ENCODE measurements at places on chromosomes 6 and 20. TPM values are rescaled to one million over a fixed set of nuclear protein-coding genes. Genes with fewer than 3 reads are reported as not detected.
A peak's percentile ranks its signal among the peaks of the same experiment; 100 is the strongest.

- H3K27ac ChIP-seq, result no peak overlapping the region
- no peaks in the 10 kb centered on the region for H3K36me3 ChIP-seq
- H3K27me3 ChIP-seq, result no peaks in the 10 kb centered on the region
- no peaks in the 10 kb centered on the region for H3K4me1 ChIP-seq
Observed at GRCh38 chr20:57231161-57231560, 35.3 kb downstream of the BMP7 start.

LZTS3 gene
- 7.6 TPM for total RNA-seq

- no peaks in the 10 kb centered on the region for H3K36me3 ChIP-seq
- no peak overlapping the region for H3K27ac ChIP-seq
- peaks cover 9% of the 10 kb centered on the region for H3K27me3 ChIP-seq
- no peak for DNase-seq
Observed at GRCh38 chr6:168225471-168225911, 94.1 kb downstream of the DACT2 start.

- peak overlapping the region; percentile 81 for H3K4me3 ChIP-seq
- peak overlapping the region; percentile 99 for H3K27ac ChIP-seq
- H3K36me3 ChIP-seq, result peaks cover 17% of the 10 kb centered on the region
- no peaks in the 10 kb centered on the region for H3K27me3 ChIP-seq
Observed at GRCh38 chr6:26123947-26124780, 36.9 kb downstream of the HFE start.

TMEM200A gene
- not detected for total RNA-seq

POM121L2 gene
- not detected for total RNA-seq

KIF6 gene
- 0.77 TPM for total RNA-seq

DNA sequence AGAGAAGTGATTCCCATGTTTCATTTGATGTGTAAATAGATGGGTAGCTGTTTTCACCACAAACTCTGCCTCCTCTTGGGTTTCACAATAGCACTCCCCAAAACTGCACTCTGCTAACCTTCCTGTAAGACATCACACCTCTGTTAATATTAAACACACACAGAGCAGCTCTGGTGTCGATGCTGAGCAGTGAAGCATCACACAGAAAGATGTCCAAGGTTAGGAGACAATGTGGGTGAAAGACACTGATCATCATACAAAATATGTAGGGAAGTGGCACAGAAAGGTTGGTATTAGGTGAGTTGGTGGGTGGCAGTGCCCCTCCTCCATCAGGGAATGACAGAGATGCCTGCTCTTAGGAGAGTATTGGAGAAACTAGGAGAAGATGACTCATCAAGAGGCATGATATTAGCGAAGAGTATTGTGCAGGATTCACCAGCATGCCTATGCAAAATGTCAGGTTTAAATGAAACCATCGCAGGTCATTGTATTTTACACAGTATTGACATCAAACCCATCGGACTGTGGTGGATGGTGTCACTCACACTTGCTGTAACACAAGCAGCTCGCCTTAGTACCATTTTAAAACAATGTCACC lies 199.7 kb downstream of the TBXT start:
- no peaks in the 10 kb centered on the region for H3K4me1 ChIP-seq
- no peak overlapping the region for H3K4me3 ChIP-seq
- no peak overlapping the region for H3K27ac ChIP-seq
- no peaks in the 10 kb centered on the region for H3K36me3 ChIP-seq

DNA sequence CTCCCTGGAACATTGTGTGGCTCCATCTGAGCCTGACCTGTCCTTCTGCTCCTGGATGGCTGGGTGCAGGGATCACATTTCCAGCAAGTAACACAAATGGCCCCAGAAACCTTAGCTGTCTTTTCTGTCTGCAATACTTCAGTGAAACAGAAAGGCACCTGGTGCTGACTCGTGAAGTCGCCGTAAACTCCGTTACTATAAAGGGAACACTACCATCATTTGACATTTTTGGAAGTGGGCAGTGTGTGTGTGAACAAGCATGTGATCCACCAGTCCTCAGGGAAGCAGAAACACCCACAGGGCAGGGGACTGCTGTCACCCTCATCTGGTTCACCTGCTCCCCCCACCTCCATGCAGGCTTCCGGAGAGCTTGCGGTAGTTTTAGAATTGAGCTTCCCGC lies 23.9 kb downstream of the SERPINB6 start:
- DNase-seq, result no peak
- H3K4me1 ChIP-seq, result peaks cover 34% of the 10 kb centered on the region
- H3K27ac ChIP-seq, result peak overlapping the region; percentile 61
- no peaks in the 10 kb centered on the region for H3K27me3 ChIP-seq
- H3K4me3 ChIP-seq, result no peak overlapping the region

GRCh38 chr6:1049170-1049569 lies 262.7 kb upstream of the FOXQ1 start:
- DNase-seq, result no peak
- H3K27me3 ChIP-seq, result no peaks in the 10 kb centered on the region
- H3K4me1 ChIP-seq, result no peaks in the 10 kb centered on the region
- H3K27ac ChIP-seq, result no peak overlapping the region

- DNase-seq, result peak; percentile 61
- no peaks in the 10 kb centered on the region for H3K27me3 ChIP-seq
- no peak overlapping the region for H3K27ac ChIP-seq
Observed at GRCh38 chr6:39892490-39893129, 41.7 kb downstream of the MOCS1 start.

DNA sequence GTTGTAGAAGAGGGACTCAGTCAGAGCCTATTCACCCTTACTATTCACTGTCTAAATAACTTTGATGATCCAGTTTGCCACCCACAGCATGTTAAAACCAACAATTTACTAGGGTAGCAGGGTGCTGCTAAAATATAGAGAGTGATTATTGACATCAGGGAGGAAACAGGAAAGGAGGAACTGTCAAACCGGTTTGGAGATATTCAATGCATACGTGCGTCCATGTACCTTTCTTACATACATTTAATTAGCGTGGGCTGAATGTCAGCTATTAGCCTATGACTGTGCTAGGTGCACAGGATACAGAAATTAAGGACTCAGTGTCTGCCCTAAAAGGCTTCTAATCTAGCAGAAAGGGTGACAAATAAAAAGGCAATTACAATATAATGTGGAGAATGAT lies 57.2 kb downstream of the IL20RA start:
- H3K4me3 ChIP-seq, result no peak overlapping the region
- H3K36me3 ChIP-seq, result no peaks in the 10 kb centered on the region
- H3K27ac ChIP-seq, result no peak overlapping the region
- peaks cover 8% of the 10 kb centered on the region for H3K27me3 ChIP-seq
- DNase-seq, result no peak

DNA sequence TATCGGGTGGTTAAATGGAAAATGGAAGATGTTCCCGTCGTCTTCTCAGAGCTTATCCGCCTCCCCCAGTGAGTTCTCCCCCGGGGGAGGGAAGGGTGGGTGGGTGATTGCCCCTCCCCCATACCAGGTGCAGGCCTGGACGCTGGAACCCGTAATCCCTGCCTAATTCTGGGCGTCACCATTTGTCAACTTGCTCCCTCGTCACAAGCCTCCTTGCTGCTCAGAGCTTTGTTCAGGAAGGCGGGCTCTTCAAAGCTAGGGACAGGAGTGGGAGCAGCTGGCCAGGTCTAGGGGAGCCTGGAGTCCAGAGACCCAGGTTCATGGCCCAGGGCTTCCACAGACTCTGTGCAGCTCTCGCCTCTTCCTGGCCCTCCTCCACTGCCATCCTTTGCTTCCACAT lies 25.6 kb downstream of the CDH22 start:
- DNase-seq, result no peak
- H3K27me3 ChIP-seq, result peaks cover 86% of the 10 kb centered on the region
- H3K4me1 ChIP-seq, result no peaks in the 10 kb centered on the region
- H3K36me3 ChIP-seq, result no peaks in the 10 kb centered on the region
- no peak overlapping the region for H3K4me3 ChIP-seq

GRCh38 chr20:52082612-52083011 lies 109.0 kb downstream of the ZFP64 start:
- no peaks in the 10 kb centered on the region for H3K4me1 ChIP-seq
- no peak overlapping the region for H3K27ac ChIP-seq
- no peaks in the 10 kb centered on the region for H3K36me3 ChIP-seq
- no peaks in the 10 kb centered on the region for H3K27me3 ChIP-seq

DNA sequence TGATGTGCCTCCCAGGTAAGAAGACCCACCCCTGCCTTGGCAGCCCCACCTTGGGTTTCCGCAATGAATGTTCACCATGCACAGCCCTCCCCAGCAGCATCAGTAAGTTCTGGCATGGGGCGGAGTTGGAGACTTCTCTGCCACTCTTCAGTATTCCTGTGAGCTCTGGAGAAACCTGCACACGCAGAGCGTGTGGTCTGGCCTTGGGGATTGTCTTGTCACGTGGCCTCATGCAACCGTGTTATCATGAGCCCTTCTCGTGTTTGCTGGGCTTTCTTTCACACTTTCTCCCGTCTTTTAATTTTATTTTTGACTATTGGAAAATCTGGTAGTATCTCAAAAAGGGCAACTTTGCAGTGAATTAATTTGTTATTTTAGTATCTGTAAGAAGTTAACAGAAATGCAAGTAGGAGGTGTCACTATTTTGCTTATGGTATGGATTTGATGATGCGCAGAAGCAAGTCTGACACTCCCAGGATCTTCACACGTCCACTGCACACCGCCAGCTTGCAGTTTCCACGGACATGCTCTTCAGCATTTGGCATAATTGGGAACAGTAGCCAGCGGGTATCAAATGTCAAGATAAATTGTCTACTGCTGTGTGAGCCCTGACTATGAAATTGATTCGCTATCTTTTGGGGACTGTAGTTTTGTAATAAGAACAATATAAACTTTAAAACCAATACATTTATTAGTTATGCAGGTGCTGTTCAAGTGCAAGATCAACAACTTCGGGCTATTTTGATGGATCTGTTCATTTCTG lies 463.5 kb downstream of the QKI start:
- DNase-seq, result no peak
- H3K27ac ChIP-seq, result no peak overlapping the region
- H3K27me3 ChIP-seq, result no peaks in the 10 kb centered on the region

DNA sequence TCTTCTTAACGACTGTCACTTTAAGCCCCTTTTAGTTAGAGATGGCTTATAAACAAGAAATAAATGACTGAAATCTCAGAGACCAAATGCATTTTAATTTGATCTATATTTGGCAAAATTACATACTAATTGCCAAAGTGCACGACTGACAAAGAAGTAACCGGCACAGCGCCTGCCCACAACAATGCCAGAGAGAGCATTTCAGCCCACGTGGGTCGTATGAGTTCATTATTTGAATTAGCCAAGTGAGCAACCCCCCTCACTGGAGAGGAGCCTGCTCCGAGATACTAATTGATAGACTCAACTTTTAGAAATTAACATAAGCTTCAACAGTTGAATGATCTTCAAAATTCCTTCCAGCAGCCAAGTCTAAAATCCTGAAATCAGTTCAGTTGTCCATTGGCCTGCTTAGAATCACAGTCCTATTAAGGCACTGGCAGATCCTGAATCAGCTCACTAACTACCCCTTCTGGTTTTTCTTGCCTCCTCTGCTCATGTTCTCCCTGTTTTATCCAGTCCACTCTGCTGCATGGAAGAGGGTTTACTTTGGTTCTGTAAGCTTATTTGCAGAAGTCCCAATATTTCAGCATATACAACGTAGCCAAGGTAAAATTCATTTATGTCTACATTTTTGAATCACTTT lies 519.1 kb upstream of the AGPAT4 start:
- DNase-seq, result no peak
- no peaks in the 10 kb centered on the region for H3K27me3 ChIP-seq
- H3K4me3 ChIP-seq, result no peak overlapping the region
- no peaks in the 10 kb centered on the region for H3K4me1 ChIP-seq

CD109 gene
- 30.5 TPM for total RNA-seq

DNA sequence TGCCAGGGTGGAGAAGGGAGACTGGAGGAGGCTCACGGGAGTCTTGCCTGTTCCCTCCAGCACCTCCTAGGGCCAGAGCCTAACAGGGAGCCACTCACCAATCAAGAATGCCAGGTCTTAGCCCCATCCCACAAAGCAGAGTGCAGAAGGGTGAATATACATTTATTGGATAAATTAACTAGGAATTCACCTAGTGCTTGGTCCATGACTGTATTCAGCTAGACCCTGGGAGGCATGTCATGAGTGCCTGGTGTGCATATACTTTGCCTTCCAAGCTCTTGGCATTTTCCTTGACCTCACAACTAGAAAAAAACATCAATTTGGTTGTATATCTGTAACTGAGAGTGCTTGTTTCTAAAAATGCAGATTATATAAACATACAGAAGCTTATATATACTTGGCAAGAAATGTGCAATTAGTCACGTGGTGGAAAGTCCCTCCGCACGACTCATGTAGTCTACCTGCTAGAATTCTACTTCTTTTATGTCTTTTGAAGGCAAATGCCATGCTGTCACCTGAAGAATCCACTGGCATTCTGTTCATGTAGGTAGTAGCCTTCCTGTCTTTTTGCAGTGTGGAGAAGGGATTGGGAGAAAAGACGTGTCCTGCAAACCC lies 991.0 kb downstream of the KIF16B start:
- no peaks in the 10 kb centered on the region for H3K36me3 ChIP-seq
- H3K4me3 ChIP-seq, result no peak overlapping the region
- no peak for DNase-seq

GRCh38 chr6:22401206-22401605 lies 104.4 kb upstream of the PRL start:
- H3K4me3 ChIP-seq, result no peak overlapping the region
- DNase-seq, result no peak
- H3K4me1 ChIP-seq, result no peaks in the 10 kb centered on the region
- no peak overlapping the region for H3K27ac ChIP-seq
- no peaks in the 10 kb centered on the region for H3K36me3 ChIP-seq
- H3K27me3 ChIP-seq, result no peaks in the 10 kb centered on the region

IPCEF1 gene
- 0.86 TPM for total RNA-seq

MYLK2 gene
- 0.16 TPM for total RNA-seq

ID4 gene
- 2.4 TPM for total RNA-seq

- DNase-seq, result no peak
- H3K27ac ChIP-seq, result no peak overlapping the region
- H3K36me3 ChIP-seq, result no peaks in the 10 kb centered on the region
- H3K27me3 ChIP-seq, result no peaks in the 10 kb centered on the region
- H3K4me1 ChIP-seq, result peaks cover 16% of the 10 kb centered on the region
Observed at GRCh38 chr6:134235937-134236751, 81.8 kb downstream of the SGK1 start.

DNA sequence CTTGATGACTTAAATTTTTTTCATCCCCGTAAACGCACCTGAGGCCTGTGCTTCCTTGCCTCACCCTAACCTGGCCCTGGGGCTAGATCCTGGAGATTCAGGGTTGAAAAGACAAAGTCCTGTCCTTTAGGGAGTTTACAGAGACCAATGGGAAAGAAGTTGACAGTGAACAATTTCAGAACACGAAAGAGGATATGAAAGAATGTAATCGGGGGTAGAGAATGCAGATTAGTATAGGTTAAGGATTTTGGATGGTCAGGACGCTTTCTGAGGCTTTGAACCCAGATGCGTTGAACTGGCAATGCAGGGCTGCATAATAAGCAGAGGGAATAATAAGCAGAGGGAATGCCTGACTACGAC lies 1.7 kb upstream of the FBXO5 start:
- H3K27ac ChIP-seq, result peak overlapping the region; percentile 93
- DNase-seq, result no peak
- peak overlapping the region; percentile 79 for H3K4me3 ChIP-seq
- H3K36me3 ChIP-seq, result no peaks in the 10 kb centered on the region
- peaks cover 9% of the 10 kb centered on the region for H3K4me1 ChIP-seq

DNA sequence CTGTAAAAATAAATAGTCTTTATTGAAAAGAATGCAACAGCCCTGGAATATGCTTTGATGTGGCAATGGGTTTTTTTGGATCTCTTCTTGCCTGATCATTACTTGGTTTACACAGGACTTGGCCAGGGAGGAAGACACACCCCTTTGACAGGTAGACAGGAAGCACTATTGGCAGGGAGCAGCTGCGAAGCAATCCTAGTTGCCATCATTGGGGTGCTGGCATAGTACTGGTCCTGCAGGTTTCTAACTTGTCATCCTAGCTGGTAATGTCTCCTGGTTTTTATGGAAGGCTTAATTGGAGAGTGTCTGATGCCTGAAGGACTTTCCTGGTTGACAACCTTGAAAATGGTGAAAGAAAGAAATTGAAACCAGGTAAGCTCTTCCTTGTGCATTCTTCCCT lies 71.2 kb upstream of the CCN6 start:
- no peak for DNase-seq
- no peaks in the 10 kb centered on the region for H3K36me3 ChIP-seq
- H3K27ac ChIP-seq, result no peak overlapping the region
